ENCODE measurements at places on chromosomes 2 and 18.

DNA sequence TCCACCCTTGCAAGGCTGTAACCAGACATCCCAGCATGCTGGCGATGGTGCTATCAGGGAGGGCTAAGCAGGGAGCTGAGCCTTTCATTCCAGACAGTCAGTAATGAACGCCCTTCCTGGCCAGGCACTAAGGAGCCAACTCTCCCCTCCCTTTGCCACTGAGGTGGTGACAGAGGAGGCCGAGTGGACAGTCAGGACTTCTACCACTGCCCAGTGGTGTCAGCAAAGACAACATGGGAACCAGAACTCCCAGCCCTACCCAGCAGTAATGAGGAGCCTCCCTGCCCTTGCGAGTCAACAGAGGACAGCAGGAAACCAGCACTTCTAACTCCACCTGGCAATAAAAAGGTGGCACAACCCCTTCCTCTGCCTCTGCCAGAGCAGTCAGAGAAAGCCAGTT is 68.6 kb downstream of the ZAP70 start:
- DNase-seq, result no peak

DNA sequence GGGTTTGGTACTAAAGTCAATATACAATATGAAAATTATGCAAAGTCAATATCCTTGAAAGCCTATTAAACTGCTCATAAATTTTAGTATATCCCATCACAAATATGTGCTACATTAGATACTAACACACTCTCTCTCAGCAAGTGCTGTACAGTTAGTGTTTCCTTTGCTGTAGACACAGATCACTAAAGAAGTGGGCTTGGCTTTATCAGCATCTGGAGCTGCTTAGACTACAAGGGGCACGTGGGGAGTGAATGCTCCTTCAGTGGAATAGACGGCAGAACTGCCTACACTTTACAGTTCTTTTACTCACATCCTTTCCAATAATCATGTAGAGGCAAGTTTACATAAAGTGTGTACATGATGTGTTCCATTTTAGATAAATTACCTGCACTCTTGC is 26.0 kb upstream of the EFEMP1 start:
- no peak for DNase-seq

DNA sequence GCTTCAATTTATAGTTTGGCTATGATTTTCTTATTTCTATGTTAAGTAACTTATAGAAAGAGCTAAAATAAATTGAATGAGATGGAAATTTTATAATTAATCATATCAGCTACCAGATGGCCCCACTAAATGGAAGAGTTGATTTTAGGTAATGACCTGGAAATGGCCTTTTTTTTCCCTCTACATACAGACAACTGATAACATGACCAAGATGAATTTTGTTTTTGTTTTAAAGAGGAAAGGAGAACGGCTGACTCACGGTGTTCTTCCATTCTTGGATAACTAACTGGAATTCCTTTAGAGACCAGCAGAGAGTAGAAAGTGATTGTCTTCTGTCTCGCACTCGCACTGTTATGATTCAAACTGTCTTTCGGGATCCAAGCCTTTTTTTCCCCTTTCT is 91.0 kb downstream of the TMEM185B start:
- no peak for DNase-seq

GRCh38 chr2:219469186-219469724 is 29.4 kb upstream of the GMPPA start:
- DNase-seq, result no peak

GRCh38 chr2:221506469-221506868 is 65.6 kb downstream of the EPHA4 start:
- no peak for DNase-seq

GRCh38 chr18:78984941-78985784 is 5.5 kb downstream of the SALL3 start:
- DNase-seq, result no peak

GRCh38 chr2:138752197-138752956 is 27.8 kb downstream of the NXPH2 start:
- no peak for DNase-seq

GRCh38 chr2:86783615-86784339 is 6.9 kb downstream of the CD8A start:
- no peak for DNase-seq

GRCh38 chr2:222241128-222241870 is 57.5 kb downstream of the PAX3 start:
- no peak for DNase-seq

- DNase-seq, result no peak
Measured at GRCh38 chr18:33751613-33752221, 173.7 kb downstream of the ASXL3 start.
